CD4-positive, alpha-beta T cell treated with Interleukin-12 subunit alpha and Interleukin-12 subunit beta, for 1 hour (primary cell): ENCODE measurements at places on chromosomes 16 and 17.

- DNase-seq: peak; percentile 48
Observed at GRCh38 chr17:42673885-42674754, 2.7 kb downstream of the PLEKHH3 start.

GRCh38 chr16:84806256-84806889 is 13.4 kb upstream of the CRISPLD2 start:
- DNase-seq: no peak

GRCh38 chr17:75762513-75763268 is 2.3 kb downstream of the GALK1 start:
- no peak for DNase-seq

- no peak for DNase-seq
Observed at GRCh38 chr16:48576927-48577326, 33.1 kb downstream of the N4BP1 start.

GRCh38 chr17:56009795-56010651 is 143.3 kb upstream of the ANKFN1 start:
- DNase-seq: no peak

DNA sequence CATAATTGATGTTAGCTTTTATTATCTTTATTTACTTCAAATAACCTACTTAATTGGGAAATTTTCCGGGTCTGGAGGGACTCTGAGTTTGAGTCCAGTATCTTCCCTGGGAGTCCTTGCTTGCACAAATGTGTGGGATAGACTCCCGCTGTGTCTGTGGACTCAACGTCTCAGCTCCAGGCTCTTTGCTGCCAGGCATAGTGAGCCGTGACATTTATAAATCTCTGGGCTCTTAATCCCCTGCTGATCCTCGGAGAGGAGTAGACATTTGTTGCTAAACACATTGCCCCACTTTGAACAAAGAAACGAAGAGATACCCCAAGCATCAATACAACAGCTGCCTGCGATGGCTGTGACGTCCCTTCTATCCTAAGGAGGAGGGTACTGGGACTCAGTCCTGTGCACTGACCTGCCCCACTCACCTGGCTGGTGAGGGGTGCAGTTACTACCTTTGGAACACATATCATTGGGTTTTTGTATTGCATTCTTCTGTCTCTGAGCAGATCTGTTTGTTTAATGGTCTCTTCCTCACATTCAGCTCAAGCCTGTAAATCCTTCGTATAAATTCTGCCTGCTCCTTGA is 316.9 kb downstream of the HAPSTR1 start:
- no peak for DNase-seq

DNA sequence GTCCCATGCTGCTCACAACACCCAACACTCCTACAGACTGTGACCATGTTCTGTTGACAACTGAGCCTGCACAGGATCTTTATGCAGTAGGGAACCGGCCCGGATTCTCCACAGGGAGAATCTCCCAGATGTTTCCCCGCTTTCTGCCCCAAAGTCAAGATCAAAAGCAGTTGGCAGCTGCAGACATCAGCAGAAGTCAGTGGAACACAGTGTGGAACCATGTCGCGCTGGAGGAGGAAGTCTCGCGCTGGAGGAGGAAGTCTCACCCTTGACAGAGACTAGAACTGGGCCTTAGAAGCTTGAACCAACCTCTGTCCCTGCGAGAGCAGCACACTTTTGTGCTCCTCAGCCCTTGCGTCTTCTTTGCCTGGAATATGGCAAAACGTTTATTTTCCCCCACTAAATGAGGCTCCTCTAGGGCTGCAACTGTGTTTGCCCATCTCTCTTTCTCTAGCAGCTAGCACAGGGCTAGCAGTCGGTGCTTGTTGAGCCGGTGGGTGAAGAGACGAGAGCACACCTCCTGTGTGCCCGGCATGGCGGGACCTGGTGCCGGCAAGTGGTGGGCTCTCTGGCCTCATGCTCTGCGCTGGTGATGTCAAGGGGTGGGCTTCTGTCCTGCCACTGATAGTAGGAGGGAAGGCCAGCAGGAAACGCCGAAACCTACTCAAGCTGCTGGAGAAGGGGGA is 2.1 kb upstream of the MRC2 start:
- no peak for DNase-seq

DNA sequence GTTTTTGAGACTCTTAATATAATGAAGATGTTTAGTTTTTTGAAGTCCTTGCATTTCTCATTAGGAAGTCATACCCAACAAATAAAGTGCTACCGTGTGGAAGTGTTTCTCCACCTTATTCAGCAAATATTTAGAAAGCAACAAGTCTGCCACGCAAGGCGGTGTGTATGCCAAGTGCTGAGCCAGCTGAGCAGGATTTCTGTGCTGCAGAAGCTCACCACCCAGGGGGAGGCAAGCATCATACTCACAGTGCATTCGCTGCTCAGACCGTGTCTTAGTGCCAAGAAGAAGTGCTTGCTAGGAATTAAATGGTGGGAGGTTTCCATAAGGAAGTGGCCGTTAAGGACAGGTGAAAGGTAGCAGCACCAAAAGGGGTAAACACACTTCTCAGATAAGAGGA is 111.2 kb downstream of the ARHGAP44 start:
- DNase-seq: no peak

GRCh38 chr16:27169511-27170071 is 33.7 kb upstream of the KDM8 start:
- DNase-seq: peak; percentile 72

GRCh38 chr16:13324851-13325250 is 423.5 kb downstream of the SHISA9 start:
- DNase-seq: no peak

- DNase-seq: no peak
Observed at GRCh38 chr17:67865438-67865837, 40.1 kb downstream of the BPTF start.

- no peak for DNase-seq
Observed at GRCh38 chr16:50887500-50888298, 145.8 kb downstream of the CYLD start.

GRCh38 chr17:43790311-43790940 is 10.2 kb downstream of the CFAP97D1 start:
- no peak for DNase-seq

- DNase-seq: peak; percentile 10
Observed at GRCh38 chr17:72588961-72589360, 468.1 kb downstream of the SOX9 start.

DNA sequence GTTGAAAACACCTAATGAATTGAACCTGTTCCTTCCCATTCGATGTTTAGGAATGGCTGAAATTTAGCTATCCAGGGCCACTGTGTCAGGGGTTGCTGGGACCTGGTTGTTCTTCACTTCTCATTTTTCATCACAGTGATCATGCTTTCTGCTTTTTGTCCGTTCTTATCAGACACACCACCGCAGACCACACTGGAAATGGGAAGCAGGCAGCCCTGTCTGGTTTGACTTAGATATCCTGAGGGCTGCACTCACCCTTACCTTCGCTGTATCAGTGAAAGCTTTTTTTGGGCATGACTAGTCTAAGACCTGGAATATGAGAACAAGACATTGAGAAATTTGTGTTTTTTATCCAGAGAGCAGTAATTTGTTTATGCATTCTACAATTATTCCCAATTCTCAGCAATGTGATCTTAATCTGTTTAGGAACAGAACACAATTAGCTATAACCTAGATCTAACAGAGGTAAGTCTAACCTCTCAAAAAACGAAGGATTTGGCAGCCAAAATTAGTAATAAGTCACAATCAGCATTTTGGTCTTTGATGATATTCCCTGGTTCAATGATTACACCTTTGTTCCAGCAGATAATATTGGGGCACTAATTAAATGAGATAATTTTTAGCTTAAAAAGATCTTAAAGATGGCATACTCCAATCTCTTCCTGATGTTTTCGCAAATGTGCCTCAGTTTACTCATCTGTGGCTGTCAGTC is 126.0 kb upstream of the GOT2 start:
- DNase-seq: no peak

GRCh38 chr16:1357906-1358566 is 6.3 kb downstream of the GNPTG start:
- DNase-seq: no peak

- DNase-seq: no peak
Observed at GRCh38 chr16:85353839-85354685, 241.8 kb upstream of the CIBAR2 start.

GRCh38 chr17:77405867-77406732 is 265.3 kb downstream of the SEC14L1 start:
- DNase-seq: no peak

- no peak for DNase-seq
Observed at GRCh38 chr16:29857133-29857760, 5.8 kb downstream of the CDIPT start.

GRCh38 chr16:27582883-27583282 is 32.9 kb downstream of the KATNIP start:
- no peak for DNase-seq

DNA sequence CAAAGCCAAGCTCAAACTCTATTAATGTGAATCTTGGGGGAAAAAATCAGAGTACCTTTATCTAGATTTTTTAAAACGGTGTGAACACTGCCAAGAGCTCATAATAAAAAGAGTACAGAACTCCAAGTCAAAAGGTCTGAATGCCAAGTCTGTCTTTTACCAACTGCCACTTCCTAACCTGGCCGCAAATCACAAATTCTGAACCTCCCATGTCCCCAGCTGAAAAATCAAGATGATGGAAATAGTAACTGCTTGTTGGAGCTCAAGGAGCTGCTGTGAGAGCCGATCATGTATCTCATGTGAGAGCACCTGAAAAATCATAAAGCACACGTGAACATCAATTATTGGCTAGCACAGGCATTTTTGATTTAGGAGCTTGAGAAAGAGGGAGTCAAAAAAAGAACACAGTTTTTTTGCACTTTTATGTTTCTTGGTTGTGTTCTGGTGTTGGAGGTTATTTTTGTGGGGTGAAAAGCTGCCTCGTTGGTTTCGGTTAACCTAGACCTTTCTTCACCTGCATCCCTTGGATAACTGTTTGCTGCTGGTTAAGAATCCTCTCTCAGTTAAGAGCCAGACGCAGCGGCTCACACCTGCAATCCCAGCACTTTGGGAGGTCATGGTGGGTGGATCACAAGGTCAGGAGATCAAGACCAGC is 50.5 kb downstream of the GAS7 start:
- no peak for DNase-seq

GRCh38 chr16:68015681-68016080 is at the start of gene DPEP2NB:
Gene DPEP2NB (minus strand): TSS chr16:68015911. CDS start chr16:68015770, 141 bp downstream.
- DNase-seq: no peak

DNA sequence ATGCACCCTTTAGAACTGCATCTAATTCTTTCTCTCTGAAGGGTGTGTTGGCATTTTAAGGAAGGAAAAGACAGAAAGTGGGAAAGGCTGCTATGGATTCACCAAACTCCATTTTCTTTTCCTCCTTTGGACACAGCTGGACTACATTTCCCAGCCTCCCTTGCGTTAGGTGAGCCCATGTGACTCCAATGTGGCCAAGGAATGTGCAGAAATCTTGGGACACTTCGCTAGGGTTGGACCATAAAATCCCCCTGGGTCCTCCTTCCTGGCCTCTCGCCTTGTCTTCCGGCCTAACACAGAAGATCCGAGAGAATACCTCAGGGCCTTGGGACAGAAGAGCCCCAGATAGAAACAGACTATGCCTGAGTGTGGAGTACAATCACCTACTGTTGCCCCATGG is 56.3 kb downstream of the ABCC12 start:
- DNase-seq: no peak
